Tibial artery (tissue), 4 donors: ENCODE measurements at places on chromosomes 12 and 14.

GRCh38 chr14:79413734-79414428 lies 797.4 kb downstream of the DIO2 start:
- no peak for DNase-seq

- DNase-seq: no peak
Observed at GRCh38 chr12:15708396-15709076, 80.7 kb downstream of the EPS8 start.

GRCh38 chr14:23929822-23930294 lies 23.7 kb upstream of the DHRS4 start:
- peak; percentile 80 for DNase-seq

DNA sequence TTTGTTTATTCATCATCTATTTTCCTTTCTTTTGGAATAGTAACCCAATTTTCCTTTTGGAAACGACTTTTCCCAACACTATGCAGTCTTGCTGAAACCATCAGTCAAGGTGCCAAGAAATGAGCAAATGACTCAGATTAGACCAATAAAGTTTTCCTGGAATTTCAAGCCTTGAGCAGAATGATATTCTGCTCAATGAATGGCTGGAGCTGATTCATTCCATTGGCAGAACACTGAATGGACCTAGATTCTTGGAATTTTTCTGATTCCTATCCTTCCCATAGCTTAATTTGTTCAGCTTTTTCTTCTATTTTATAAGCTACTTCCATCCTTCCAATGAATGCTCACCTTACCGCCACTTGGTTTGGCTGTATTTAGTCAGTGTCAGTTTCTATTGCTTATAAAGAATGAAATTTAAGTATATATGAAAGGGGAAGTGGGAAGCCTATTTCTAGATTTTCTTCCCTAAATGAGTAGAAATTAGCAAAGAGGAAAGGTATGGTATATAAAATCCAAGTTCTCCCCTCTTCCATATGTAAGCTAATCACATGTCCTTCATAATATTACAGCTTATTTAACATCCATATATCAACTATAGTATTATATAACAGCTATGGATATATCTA lies 89.0 kb downstream of the C14orf39 start:
- no peak for DNase-seq
